Left cardiac atrium (tissue), 4 donors: ENCODE measurements at places on chromosomes 2 and 18. TPM values are rescaled to one million over a fixed set of nuclear protein-coding genes. Genes with fewer than 3 reads are reported as not detected.

GRCh38 chr2:115908731-115909130 lies 1466.3 kb downstream of the DPP10 start:
- no peak for DNase-seq

GRCh38 chr2:226652369-226652768 lies 147.3 kb downstream of the IRS1 start:
- DNase-seq = no peak

- DNase-seq = no peak
Observed at GRCh38 chr2:202965810-202966460, 48.7 kb upstream of the NBEAL1 start.

DNA sequence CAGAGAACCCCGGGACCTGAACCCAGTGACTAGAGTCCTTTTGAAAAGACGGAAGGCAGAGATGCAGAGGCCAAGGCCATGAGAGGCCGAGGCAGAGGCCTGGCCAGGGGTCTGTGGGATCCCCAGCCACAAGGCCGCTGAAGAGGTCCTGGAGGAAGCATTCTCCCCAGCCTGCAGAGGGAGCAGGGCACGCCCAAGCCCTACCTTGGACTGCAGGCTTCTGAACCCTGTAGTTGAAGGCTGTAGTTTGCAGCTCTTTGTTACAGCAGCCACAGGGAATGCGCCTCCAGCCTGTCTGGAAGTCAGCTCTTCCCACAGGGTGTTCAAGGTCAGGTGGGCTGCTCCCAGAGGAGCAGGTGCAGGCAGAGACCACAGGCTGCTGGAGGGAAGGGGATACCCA lies 22.1 kb upstream of the PXDN start:
- no peak for DNase-seq

DNA sequence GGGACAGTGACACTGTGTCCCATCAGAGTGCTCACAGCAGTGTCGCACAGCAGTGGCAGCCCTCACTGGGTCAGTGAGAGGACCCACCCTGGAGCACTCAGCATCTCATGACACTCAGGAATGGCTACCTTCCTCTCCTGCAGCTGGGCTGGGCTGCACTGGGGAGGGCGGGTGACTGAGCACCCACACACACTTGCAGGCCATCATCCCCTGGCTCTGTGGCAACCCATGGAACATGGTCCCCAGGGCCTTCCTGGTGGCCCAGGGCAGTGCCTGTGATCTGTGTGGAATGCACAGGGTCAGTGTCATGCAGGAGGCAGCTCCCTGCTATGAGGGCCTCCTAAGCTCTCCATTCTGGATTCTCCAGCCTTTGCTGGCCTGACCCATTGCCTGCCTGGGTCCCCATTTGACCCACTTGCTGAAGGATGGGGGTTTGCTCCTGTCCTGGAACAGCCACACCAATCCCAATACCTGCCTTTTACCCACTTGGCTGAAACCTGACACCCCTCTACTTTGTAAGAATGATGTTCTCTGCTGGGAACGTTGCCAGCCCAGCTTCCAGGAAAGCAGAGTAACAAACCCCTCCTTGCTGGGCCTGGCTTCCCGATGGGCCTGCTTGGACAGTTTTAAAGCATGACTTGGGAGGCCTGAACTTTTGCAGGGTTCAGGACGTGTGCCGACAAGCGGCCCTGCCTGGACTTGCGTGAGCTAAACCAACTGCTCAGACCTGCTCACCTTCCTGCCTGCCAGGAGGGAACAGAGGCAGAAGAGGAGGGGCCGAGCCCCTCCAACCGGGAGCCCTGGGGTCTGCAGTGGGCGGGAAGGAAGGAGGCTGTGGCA lies 13.7 kb downstream of the HS6ST1 start:
- DNase-seq = peak; percentile 89

DNA sequence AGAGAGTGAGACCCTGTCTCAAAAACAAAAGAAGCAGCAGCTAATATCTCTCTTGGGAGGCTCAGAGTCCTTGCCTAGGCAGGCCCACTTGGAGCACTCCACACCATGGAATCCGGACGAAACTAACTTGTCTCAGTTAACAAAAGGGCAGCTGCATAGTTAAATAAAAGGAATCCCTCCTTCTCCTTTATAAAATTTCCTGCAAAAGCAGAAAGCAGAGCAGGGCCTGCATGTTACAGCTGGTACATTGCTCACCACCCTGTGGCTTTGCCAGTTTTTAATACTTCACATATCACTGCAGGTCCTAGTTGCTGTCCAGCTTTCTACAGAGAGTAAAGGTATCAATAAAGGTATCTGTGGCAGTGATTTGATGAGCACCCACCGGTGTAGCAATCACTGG lies 93.6 kb downstream of the ASAP2 start:
- no peak for DNase-seq

GRCh38 chr18:12886498-12887126 lies 2.6 kb upstream of the PTPN2 start:
- no peak for DNase-seq

The AOX1 gene
- total RNA-seq = 27.0 TPM

The HOXD8 gene
- total RNA-seq = 1.3 TPM

The CABYR gene
- total RNA-seq = 0.38 TPM

The TMEM178A gene
- total RNA-seq = 5.4 TPM
